ENCODE measurements at places on chromosomes 5 and 9. TPM values are rescaled to one million over a fixed set of nuclear protein-coding genes. Genes with fewer than 3 reads are reported as not detected.

- no peak for DNase-seq
Measured at GRCh38 chr5:94263068-94263467, 355.3 kb downstream of the KIAA0825 start.

PCDHGA9 gene
- total RNA-seq: 5.2 TPM

DNA sequence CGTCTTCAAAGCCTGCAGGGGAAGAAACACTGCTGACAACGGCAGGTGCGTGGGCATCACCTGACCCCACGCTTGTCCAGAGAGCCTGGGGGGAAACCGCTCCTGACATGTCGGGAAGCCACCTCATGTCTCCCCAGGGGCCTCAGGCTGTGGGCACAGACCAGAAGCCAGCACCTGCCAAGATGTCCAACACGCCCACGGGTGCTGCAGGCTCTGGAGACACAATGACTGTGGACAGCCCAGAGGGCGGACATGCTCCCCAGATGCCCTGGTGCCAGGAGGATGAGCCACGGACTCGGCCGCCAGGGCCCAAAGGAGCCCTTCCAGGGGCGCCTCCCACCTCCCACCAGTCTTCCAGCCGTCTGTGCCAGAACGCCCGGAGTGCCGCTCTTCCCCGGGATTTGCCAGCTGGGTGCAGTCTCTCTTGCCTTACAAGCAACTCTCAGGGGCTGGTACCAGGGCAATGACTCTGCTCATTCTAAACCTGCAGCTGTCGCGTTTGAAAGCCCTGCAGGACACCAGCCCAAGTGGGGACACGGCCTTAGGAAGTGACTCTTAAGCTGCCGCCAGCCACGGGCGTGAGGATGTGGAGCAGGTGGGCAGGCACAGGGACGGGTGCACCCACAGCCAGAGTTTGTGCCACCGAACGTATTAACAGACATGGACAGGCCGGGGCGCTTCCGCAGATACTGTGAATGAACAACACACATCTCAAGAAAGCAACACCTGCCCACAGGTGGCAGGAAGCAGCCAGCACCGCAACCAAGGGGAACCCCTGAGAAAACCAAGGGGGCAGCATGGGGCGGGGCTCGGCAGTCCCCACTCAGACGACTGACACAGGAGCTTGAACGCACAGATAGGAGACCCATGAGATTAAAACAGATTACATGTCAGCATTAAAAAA lies 6.8 kb upstream of the LHX3 start:
- no peak for DNase-seq

GRCh38 chr9:115524453-115525059 lies 406.6 kb upstream of the TNC start:
- peak; percentile 34 for DNase-seq

ARHGEF39 gene
- 1.2 TPM for total RNA-seq

- no peak for DNase-seq
Measured at GRCh38 chr9:126877418-126877817, 17.0 kb downstream of the ZBTB34 start.

DNA sequence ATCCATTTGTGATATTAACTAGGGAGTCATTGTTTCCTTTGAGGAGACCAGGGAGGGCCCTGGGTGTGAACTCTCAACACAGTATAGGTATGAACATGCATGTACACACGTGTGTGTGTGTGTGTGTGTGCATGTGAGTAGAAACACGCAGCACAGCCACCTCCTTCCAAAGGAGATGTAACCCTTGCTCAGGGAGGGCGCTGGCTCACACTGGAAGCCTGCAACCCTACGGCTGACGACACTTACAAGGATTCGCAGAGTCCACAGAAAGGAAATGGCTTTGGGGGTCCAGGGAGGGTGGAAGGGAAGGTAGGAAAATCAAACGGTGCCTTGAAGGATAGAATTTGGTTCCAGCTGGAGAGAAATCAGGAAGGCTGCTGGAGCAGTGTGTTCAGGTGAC lies 21.9 kb downstream of the TRIP13 start:
- DNase-seq: no peak

HMCN2 gene
- 0.14 TPM for total RNA-seq

- DNase-seq: no peak
Measured at GRCh38 chr9:75461183-75461582, 372.9 kb downstream of the OSTF1 start.

GRCh38 chr5:146716636-146717035 lies 161.9 kb downstream of the PPP2R2B start:
- no peak for DNase-seq

DNA sequence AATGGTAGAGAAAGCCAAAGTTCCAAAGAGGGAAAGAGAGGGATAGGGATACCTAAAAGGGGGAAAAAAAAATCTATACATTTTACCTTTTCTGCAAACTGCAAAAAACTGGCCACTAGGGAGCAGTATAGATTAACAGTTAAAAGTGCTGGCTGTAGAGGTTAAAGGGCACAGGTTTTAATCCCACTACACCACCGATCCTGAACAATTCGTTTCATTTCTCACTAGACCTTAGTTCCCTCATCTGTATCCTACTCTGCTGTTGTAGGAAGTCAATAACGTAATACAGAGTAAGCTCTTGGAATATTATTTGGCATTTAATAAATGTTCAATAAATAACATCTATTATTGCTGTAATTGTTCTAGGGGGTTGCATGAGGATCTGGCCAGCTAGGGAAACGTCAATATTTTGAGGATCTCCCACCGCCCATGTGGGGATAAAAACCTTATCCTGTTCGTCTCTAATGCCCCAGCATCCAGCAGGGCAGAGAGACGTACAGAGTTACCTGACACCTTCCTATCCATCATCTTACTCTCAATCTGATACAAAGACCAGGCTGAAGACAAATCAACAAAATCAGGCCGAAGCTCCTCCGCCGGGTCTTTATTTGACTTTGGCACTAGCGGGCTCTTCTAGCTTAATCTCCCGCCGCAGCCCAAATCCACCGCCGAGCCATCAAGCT lies 757 bp downstream of the CDC26 start:
- peak; percentile 21 for DNase-seq

- DNase-seq: no peak
Measured at GRCh38 chr5:56056875-56057274, 62.1 kb upstream of the IL6ST start.

ATP10B gene
- under 0.01 TPM for total RNA-seq

DNA sequence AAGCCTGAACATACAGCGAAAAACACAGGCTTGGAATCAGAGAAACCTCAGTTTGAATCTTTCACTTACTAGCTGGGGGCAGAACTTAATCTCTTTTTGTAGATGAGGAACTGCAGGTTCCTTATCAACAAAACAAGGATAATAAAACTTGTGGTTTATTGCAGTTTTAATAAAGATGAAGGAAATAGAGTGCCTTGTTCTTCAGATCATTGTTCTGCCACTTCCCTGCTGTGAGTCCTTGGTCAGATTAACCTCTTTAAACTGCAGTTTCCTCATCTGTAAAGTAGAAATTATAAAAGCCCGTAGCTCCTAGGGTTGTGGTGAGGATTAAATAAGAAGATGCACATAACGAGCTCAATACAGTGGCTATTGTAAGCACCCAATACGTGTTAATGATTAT lies 57.4 kb downstream of the FEM1C start:
- no peak for DNase-seq

PPP2R2B gene
- 0.62 TPM for total RNA-seq

DNA sequence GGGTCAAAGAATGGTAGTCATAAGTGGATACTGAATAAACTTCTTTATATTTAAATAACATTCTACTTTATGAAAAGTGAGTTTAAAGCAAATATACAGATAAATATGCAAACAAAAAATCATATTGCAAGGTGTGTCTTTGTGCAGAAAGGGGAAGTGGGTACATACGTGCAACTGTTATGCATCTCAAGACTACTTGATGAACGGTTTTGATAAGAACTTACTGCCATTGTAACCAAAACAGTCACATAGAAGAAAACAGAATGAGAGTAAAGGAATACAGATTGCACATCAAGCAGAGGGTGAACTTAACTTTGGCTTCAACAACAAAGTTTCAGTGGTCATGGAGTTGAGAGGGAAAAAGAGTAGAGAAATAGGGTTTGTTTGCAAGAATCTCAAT lies 9.9 kb downstream of the CAMK4 start:
- no peak for DNase-seq

DNA sequence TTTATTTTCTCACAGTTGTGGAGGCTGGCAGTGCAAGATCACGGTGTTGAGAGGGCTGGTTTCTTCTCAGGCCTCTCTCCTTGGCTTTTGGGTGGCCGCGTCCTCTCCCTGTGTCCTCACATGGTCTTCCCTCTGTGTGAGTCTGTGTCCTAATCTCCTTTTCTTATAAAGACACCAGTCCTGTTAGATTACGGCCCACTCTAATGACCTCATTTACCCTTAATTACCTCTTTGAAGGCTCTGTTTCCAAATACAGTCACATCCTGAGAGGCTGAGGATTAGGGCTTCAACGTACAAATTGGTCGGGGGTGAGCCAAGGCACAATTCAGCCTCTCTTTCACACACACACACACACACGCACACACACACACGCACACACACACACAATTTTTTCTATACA lies 73.0 kb downstream of the UGCG start:
- no peak for DNase-seq

DNA sequence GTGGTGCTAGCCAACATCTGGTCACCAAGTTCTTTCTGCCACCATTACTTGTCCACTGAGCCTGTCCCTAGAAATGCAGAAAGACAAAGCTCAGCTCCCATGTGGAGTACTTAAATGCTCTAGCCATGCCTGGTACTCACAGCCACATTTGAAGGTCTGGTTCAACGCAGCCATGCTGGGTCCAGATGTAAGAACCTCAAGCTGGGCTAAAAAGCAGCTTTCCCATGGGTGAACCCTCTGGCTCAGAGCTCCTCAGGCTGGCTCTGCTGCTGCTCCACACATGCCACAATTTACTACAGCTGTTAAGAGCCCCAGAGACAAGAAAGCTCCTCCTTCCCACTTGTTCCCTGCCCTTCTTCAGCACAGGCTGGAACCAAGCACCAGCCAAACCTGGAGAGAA lies 97.1 kb upstream of the LRRTM2 start:
- no peak for DNase-seq

GRCh38 chr5:178487911-178488600 lies 102.1 kb downstream of the COL23A1 start:
- DNase-seq: no peak

C9orf40 gene
- 5.1 TPM for total RNA-seq

SPARC gene
- total RNA-seq: 139 TPM

- no peak for DNase-seq
Measured at GRCh38 chr9:133701981-133702797, 36.0 kb downstream of the SARDH start.

YTHDC2 gene
- 20.4 TPM for total RNA-seq

- peak; percentile 37 for DNase-seq
Measured at GRCh38 chr5:84696651-84697050, 312.0 kb upstream of the EDIL3 start.
